ENCODE measurements at places on chromosomes 3 and 15.
A peak's percentile ranks its signal among the peaks of the same experiment; 100 is the strongest.

DNA sequence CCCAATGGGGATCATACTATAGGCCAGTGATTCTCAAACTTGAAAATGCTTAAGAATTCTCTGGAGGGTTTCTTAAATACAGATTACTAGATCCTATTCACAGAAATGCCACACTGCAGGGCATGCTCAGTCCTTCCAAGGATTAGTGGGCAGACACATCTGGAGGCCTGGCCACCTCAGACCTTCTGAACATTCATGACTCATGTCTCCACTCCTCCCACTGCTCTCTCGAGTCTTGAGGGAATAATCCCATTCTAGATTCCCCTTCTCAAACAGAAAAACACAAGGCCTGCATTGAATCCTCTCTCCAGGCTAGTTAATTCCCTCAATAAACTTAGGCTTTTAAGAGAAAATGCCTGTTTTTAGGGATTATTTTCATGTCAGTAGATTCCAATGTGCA, 22.1 kb downstream of the ZNF621 start:
- no peak for DNase-seq

- no peak for DNase-seq
These were observed 149.9 kb upstream of the SLC2A2 start for GRCh38 chr3:171176244-171176933.

- DNase-seq, result no peak
These were observed 154.8 kb upstream of the ROBO1 start for GRCh38 chr3:79922633-79923032.

DNA sequence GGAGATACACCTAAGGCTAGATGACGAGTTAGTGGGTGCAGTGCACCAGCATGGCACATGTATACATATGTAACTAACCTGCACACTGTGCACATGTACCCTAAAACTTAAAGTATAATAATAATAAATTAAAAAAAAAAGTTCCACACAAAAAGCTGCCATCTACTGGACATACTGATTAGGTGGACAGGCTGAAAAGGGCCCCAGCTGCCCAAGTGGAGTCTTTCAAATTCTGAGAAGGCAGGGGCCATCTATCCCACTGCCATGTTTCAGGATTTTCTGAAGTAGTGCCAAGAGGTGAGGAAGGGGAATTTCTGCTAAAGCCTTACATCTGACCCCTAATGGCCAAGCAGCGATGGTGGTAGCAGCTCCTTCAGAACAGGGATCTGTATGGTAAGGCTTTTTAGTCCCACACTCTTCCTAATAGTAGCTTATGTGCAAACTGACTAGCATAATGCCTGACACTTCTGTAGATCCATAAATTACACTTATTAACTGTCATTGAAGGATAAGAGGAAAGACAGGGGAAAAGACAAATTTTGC, 7.7 kb downstream of the FSTL1 start:
- DNase-seq, result no peak

- DNase-seq, result no peak
These were observed 8.5 kb downstream of the TNK2 start for GRCh38 chr3:195899701-195900435.

DNA sequence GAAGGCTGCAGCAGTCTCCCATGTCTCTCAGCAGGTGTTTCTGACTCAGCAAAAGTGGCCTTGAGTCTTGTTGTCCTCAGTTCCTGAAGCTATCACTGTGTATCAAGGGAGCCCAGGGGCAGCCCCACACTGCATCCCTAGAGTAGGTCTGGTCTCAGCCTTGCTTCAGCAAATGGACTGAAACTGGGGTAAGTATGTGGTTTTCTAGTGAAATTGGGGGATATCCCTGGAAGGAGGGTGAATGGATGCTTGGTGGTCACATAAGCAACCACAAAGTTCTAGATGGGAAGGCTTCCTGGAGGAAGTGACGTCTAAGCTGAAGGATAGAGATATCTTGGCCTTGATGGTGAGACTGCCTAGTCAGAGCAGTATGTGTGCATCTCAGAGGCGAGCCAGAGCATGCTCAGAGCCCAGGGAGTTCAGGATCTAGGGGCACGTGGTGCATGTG, 38.4 kb downstream of the TMEM158 start:
- DNase-seq, result no peak

GRCh38 chr15:98875309-98875708, 132.3 kb downstream of the PGPEP1L start:
- DNase-seq, result peak; percentile 15

- DNase-seq, result no peak
These were observed 46.0 kb downstream of the KLF13 start for GRCh38 chr15:31372635-31373091.

GRCh38 chr3:14156201-14156600, 22.2 kb downstream of the XPC start:
- no peak for DNase-seq

GRCh38 chr3:12970684-12971083, 102.5 kb downstream of the IQSEC1 start:
- no peak for DNase-seq

DNA sequence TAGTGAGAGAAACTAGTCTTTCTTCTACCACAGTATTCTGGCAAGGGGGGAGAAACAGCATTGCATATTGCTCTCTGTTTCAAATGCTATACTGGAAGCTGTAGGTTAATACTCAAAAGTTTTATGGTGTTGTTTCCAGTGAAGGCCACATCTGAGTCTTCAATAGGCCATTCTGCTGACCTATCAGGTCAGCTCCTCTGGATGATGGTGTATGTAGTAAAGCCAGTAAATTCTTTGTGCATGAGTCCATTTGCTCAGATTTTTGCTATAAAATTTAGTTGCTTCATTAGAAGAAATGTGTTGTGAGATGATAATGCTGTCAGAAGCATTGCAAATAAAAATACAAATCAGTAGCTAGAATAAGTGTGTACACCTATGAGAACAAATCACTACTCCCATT, 64.9 kb upstream of the RBMS3 start:
- no peak for DNase-seq

DNA sequence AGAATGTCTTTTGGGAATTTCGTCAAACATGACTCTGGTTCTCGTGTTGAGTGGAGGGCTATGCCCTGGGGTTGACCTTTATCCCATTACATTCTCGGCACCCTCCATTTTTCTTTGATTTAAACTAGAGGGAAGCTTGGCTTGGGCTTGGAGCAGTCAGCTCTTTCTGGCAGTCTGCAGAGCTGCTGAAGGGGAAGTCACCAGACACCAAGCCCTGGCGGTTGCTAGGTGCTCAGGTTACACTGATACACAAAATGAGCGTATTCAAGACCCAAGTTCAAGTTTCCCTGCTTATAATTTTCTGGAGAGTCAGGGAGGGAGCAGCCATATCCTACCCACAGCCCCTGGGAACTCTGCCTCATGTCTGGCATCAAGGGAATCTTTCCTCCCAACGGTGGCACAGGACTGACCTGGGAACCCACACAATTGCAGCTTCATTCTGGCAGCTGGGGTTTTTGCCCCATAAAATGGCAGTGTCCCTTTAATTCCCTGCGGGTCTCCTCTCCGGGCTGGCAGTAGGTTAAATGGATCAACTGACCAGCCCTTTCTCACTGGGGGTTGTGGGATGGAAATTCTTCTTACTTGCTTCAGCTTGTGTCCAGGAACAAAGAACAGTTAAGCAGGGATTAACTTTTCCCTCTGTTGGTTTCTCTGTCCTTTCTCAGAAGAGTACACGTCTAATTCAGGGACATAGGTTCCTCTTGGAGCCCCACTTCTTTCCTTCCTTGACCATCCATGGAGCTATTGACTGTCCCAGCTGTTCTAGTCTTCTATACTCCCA, 110.0 kb upstream of the DLG1 start:
- peak; percentile 2 for DNase-seq

DNA sequence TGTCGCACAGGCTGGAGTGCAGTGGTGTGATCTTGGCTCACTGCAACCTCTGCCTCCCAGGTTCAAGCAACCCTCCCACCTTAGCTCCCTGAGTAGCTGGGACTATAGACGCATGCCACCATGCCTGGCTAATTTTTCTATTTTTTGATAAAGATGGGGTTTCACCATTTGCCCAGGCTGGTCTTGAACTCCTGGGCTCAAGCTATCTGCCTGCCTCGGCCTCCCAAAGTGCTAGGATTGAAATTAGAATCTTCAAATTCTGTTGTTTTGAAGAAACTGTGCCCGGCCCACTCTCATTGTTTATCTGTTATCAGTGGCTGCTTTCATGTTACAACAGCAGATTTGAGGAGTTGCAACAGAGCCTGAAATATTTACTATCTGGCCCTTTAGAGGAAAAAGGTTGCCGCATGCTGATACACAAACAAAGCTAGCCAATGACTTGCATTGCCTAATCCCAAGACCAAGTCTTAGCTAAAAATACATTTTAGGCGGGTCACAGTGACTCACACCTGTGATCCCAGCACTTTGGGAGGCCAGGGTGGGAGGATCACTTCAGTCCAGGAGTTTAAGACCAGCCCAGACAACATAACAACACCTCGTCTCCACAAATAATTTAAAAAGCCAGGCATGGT, 43.2 kb upstream of the PPP4R2 start:
- DNase-seq, result no peak

GRCh38 chr3:149560001-149560400, 85.5 kb downstream of the TM4SF4 start:
- no peak for DNase-seq

DNA sequence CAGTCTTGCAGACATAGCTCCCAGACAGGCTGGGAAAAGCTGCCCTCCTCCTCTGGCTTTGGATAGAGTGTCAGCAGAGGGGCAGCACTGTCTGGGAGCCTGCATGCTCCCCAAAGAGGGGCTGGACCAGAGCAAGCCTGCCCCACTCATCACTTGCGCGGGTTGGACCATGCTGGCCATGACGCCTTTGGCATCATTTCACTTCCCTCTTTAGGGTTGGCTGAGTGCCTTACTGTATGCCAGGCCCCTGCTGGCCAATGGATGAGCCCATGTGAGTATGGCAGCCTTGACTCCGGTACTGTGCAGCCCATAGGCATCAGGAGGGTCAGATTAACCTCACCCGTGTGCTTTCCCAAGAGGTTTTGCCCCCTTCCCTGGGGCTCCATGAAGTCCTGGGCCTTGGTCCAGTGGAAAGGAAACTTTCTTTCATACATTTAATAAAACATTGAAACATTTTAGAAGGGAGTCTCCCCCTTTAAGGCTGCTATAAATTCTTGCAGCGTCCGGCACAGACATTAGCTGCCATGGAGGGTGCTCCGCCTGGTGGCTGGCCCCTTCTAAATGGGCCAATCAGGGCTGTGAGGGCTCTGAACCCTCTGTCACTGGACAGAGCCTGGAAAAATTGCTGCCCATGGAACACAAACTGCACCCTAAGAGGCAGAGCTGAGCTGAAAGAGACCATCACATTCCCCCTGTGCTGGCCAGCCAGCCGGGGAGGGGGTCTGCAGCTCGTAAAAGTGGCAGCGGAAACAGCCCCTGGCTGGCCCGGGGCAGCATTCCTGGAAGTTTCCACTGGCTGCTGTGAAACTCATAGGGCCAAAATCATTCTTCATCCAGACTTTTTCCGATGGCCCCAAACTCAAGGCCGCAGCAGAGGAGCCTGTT, 20.8 kb upstream of the DUSP7 start:
- DNase-seq, result no peak

DNA sequence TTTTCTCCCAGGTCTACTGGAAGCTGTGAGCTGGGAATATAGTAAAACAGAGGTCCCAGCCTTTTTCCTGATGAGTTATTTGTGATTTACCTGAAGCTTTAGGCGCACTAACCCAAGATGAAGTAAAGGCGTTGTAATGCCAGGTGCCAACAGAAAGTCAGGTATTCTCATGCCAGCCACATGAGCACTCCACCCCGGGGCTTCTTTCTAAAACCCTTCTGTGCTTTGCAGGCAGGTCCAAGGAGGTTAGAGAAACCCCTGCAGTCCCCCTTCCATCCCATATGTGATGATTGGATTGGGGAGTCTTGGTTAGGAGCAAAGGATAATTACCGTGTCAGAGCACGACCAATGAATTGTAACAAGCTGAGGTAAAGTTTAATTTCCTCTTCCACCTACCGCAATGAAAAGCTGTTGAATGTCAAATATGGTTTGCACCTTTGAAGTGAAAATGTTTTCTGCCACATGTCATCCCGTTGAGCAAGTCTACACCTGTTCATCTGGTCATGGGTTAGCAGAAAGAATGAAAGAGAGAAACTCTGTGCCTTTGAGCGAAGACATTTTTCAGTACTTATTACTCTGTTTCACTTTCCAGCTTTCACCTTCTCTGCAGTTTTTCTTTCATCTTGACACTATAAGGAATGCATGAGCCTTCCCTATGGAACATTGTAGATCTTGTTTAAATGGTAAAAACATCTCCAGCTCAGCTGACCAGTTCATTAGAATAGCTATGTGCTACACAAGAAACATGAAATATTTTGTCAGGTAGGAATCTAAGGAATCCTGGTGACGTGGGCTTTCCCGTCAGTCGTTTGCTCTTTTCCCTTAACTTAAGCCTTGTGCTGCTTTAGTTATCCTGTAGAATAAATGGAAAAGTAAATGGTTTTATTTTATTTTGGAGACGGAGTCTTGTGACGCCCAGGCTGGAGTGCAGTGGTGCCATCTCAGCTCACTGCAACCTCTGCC, 204.6 kb upstream of the IL12A start:
- DNase-seq, result peak; percentile 93

GRCh38 chr15:93378558-93378957, 289.5 kb upstream of the RGMA start:
- DNase-seq, result no peak

- no peak for DNase-seq
These were observed 103.5 kb upstream of the RPL32 start for GRCh38 chr3:12944849-12945248.
